ENCODE measurements at places on chromosomes 2 and 18. TPM values are rescaled to one million over a fixed set of nuclear protein-coding genes. Genes with fewer than 3 reads are reported as not detected.

Gene EDAR
- 0.37 TPM for total RNA-seq

Gene SEPTIN10
- 63.9 TPM for total RNA-seq

Gene DTYMK
- total RNA-seq: 24.3 TPM

Gene UGT1A6
- total RNA-seq: 0.63 TPM

Gene GPR45
- not detected for total RNA-seq

DNA sequence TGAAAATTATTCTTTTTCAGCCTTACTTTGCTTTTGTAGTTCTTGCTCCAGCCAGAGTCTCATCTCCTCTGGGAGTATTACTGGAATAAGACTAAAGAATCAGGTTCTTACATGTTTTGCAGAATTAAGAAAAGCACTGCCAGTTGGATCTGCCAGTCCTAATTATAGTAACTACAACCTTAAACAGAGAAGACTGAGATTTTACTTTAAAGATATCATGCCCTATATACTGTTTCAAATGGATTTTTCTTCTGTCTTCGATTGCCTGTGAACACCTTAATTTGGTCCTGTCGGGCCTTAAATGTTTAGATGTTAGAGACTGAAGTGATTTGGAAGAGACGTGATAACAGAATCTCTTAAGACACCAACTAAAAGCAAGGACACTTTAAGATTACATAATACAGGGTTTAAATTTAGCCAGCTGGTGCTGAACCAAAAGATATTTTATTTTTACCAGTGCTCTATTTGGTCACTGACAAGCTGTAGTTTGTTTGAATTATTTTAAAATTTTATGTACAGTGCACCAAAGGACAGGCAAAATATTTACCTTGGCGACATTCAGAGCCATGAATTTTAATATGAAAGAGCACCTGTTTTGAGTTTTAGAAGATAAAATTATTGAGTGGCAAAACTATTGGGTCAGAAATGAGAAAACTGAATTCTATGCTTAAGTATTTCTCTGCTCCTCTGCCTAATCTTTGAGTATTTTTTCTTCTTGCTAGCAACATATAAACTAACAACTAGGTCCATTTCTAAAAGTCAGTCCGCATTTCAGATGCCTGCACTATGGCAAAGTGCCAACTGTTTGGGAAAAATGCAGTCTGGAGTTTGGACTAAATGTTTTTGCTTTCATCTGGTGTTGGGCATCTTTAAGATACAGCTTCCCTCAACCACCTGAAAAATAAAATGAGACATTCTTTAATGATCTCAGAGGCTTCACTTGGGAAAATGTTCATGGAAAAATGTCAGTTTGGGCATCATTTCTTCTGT lies 300.0 kb downstream of the XIRP2 start:
- no peak overlapping the region for H3K4me3 ChIP-seq
- DNase-seq: no peak
- no peaks in the 10 kb centered on the region for H3K27me3 ChIP-seq

DNA sequence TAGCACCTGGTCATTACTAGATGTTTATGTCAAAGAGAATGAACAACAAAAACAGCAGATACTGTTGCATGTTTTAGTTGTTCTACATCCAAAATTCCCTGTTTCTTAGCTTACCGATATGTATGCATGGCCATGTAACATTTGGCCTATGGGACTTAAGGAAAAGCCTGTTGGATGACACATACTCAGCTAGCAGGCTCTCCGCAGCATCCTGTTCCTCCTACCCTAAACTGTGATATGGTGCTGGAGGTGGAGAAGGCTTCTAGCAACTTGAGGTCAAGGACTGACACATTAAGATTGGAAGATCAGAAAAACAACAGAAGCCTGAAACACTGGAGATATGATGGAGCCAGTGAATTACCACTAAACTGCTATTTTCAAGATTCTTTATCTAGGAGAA lies 537.8 kb downstream of the LRRTM4 start:
- no peaks in the 10 kb centered on the region for H3K4me1 ChIP-seq
- no peak overlapping the region for H3K4me3 ChIP-seq
- H3K36me3 ChIP-seq: no peaks in the 10 kb centered on the region
- H3K27me3 ChIP-seq: no peaks in the 10 kb centered on the region
- no peak overlapping the region for H3K27ac ChIP-seq

DNA sequence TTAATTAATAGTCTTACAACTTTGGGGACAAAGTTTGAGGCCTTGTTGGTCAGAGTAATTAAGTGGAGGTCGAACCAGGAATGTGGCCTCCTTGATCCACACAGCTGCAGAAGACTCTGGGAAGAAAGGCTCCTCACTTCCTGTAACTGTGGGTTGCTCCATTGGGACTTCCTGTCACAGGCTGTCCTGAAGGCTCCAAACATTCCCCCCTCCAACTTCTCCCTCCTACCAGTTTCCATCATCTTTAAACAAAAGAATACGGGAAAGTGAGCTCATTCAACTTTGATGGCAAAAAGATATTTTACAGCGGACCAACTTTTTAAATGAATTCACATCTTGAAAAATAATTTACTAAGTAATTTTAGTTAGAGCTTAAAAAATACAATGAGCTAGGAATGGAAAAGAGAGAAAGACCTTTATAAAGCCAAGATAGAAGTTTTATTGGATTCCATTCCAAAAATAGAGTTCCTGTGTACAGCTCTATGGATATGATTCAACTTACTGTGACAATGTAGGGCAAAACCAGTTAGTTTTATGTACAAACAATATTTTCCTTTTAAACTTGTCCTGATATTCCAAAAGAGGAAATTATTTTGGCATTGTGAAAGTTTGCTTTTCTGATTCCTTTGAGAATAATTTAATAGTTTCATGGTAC lies 212.0 kb upstream of the NABP1 start:
- no peaks in the 10 kb centered on the region for H3K36me3 ChIP-seq
- DNase-seq: no peak
- H3K4me1 ChIP-seq: no peaks in the 10 kb centered on the region
- no peaks in the 10 kb centered on the region for H3K27me3 ChIP-seq
- H3K27ac ChIP-seq: peak overlapping the region; percentile 11

DNA sequence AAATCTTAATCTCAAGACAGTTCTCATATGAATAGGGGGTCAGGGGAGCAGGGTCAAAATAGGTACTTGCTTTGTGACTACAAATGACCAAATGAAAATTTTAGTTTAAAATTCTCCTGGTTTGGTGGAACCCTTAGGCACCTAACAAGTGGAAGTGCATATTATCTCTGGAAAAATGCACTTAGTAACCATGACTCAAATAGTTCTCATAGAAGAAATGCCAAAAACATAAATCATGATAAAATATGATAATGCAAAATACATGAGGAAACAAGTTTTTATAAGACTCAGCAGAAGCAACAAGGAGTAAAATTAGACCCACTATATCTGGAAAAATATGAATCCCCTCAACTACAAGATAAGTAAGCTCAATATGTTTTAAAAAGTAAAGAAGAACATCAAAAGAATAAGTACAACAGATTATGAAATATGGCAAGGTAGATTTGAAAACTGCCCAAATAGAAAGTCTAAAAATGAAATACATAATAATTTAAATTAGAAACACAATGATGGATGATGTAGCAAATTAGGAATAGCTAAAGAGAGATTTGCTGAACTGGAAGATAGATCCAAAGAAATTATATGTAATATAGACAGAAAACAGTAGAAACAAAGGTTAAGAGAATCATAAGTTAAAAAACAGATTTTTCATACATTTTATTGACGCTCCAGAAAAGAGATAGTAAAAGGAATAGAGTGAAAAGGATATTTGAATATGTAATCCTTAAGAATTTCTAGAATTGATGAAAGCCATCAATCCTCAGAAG lies 308.3 kb downstream of the SETBP1 start:
- DNase-seq: no peak
- H3K36me3 ChIP-seq: no peaks in the 10 kb centered on the region
- no peaks in the 10 kb centered on the region for H3K4me1 ChIP-seq
- no peak overlapping the region for H3K27ac ChIP-seq

- H3K4me1 ChIP-seq: no peaks in the 10 kb centered on the region
- H3K4me3 ChIP-seq: no peak overlapping the region
- no peaks in the 10 kb centered on the region for H3K36me3 ChIP-seq
- DNase-seq: no peak
These were observed 61.7 kb upstream of the IL1R2 start for GRCh38 chr2:101930019-101930418.

DNA sequence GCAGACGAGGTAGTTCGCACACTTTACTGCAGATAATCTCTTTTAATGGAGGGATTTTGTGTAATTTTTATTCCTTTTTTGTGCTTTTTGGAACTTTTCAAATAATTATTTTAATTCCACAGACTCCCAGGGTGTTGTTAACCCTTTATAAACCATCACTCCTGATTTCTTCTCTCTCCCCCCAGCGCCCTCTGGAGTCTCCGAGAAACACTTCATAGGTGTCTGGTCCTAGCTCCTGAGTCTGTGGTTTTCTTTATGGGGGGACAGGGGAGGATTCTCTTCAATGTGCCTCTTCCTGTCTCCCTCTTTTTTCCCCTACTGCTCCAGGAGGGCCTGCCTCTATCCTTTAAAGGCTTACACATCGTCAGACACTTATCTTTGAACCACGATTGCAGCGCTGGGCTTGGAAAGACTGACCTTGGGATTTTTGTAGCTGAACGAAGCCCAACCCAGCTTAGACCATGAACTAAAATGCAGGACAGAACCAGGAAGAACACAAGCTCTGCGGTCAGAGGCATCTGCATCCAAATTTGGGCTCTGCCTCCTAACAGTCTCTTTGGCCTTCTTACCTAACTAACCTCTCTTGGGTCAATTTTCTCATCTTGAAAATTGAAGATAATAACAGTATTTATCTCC lies 7.1 kb upstream of the PKDCC start:
- DNase-seq: no peak
- no peaks in the 10 kb centered on the region for H3K36me3 ChIP-seq
- no peak overlapping the region for H3K27ac ChIP-seq
- no peak overlapping the region for H3K4me3 ChIP-seq
- peaks cover 13% of the 10 kb centered on the region for H3K4me1 ChIP-seq

GRCh38 chr18:23259701-23260681 lies 124.7 kb downstream of the CABLES1 start:
- H3K36me3 ChIP-seq: no peaks in the 10 kb centered on the region
- peak overlapping the region; percentile 95 for H3K27ac ChIP-seq
- DNase-seq: peak; percentile 97
- H3K27me3 ChIP-seq: no peaks in the 10 kb centered on the region
- no peak overlapping the region for H3K4me3 ChIP-seq

DNA sequence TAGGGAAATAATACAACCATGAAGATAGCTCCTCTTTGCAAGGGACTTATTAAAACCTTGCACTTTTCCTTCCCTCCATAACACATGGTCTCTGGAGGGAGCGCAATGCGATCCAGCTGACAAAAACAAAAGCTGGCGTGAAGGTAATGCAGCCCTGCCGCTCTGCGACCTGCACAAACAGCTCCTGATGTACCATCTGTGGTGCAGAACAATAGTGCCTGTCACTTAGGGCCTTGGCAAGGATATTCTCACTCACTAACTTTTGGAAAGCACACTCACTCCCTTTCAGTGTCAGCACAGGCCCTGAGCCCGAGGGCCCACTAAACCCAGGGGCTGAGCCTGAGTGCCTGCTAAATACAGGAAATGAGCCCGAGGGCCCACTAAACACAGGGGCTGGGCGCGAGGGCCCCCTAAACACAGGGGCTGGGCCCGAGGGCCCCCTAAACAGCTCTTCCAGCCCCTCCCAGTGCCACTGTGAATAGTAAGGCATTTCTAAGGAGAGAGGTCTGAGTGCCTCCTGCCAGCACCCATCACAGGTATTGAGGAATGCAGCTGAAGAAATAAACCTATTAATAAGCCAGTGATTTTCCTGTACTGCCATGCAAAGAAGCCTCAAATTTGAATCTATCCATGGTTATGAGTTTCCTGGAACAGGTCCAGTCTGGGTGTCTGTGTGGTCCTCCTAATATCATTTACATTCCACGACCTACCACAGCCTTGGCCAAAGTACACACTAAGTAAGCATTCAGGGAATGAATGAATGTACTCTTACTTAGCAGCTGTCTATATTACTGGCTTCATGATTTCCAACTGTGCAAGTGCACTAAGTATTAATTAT lies 9.3 kb downstream of the L3MBTL4 start:
- DNase-seq: no peak
- no peak overlapping the region for H3K27ac ChIP-seq
- no peaks in the 10 kb centered on the region for H3K36me3 ChIP-seq
- no peak overlapping the region for H3K4me3 ChIP-seq
- no peaks in the 10 kb centered on the region for H3K4me1 ChIP-seq

GRCh38 chr2:96115631-96116423 lies 544 bp downstream of the ADRA2B start:
- no peak for DNase-seq
- no peaks in the 10 kb centered on the region for H3K36me3 ChIP-seq
- H3K27ac ChIP-seq: no peak overlapping the region
- H3K4me1 ChIP-seq: peaks cover 7% of the 10 kb centered on the region

GRCh38 chr2:143652692-143653091 lies 523.5 kb downstream of the ARHGAP15 start:
- no peak for DNase-seq
- no peaks in the 10 kb centered on the region for H3K36me3 ChIP-seq
- no peaks in the 10 kb centered on the region for H3K4me1 ChIP-seq
- no peak overlapping the region for H3K4me3 ChIP-seq
- no peak overlapping the region for H3K27ac ChIP-seq
- H3K27me3 ChIP-seq: no peaks in the 10 kb centered on the region

DNA sequence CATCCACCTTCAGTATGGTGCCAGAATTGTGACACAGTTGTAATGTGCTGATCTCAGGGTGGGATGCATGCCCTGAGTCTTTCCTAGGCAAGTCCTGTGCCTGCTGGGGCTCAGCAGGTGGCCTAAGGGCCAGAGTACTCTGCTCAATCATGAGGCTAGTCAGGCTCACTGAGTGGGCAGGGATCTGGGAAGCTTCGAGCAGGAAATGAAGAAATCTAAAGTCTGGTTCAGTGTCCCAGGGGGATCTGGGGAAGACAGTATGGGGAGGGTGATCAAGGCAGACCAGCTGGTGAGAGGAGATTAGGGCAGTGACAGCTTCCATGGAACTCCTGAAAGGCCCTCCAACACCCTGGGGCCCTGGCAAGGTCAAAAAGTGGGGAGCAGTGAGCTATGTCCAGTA lies 8.9 kb upstream of the ANKRD29 start:
- no peaks in the 10 kb centered on the region for H3K27me3 ChIP-seq
- H3K4me1 ChIP-seq: no peaks in the 10 kb centered on the region
- H3K36me3 ChIP-seq: no peaks in the 10 kb centered on the region
- H3K27ac ChIP-seq: no peak overlapping the region

DNA sequence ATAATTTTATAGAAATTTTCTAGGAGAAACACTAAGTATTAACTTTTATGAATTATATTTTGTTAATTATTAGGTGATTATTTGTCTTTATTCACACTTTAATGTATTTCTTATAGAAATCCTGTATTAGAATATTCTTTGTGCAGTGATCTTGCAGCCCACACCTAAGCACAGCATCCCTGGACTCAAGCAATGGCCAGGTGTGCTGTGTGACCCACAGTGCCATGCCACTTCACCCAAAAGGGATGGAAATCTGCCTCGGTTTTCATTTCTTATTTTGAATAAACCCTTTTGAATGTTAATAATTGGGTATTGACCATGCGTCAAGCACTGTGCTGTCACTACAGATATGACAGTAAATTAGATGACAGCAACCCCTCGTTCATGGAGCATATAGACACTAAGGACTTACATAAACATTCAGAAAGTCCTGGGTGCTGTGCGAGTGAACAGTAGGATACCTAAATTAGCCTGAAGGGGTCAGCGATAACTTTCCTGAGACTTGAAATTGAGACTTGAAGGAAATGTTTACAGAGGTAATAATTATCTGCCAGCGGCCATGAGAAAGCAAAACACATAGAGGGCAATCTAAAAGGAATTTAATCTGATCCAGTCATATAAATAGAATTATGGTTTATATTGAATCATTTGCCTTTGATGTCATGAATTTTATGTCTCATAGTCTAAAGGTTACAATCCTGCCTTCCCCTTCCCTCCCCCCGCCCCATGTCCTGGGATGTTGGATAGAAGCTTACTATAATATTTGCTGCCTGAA lies 52.7 kb upstream of the CALCRL start:
- H3K4me3 ChIP-seq: no peak overlapping the region
- no peak for DNase-seq
- H3K4me1 ChIP-seq: no peaks in the 10 kb centered on the region
- H3K27ac ChIP-seq: no peak overlapping the region
